ENCODE measurements at places on chromosomes 13 and 19.

DNA sequence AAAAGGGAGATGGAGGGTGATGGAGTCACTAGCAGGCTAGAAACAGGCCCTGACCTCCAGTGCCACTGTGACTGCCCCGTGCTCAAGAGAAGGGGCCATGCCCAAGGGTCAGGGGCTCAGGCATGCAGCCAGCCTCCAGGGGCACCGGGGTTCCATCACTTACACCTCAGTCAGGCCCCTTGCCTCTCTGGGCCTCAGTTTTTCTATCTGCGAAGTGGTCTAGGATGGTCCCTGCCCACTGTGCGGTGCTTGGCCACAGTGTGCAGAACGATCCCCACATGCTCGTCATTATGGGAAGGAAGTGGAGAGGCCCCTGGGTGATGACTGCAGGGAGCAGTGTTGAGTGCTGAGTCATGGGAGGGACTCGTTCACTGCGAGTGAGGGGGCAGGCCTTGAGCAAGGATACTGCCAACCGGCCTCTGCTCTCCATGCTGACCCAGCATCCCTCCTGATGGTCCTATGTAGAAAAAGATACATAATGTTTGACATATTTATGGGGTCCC lies 23.1 kb downstream of the TMED1 start:
- peak; percentile 60 for DNase-seq

GRCh38 chr13:46529216-46529919 lies 23.6 kb upstream of the LRCH1 start:
- no peak for DNase-seq

GRCh38 chr19:19538061-19538784 lies at the start of gene CILP2:
TSS of gene CILP2 (plus strand) at chr19:19538265. CDS start at chr19:19538350, 85 bp downstream.
- peak; percentile 49 for DNase-seq

- no peak for DNase-seq
Measured at GRCh38 chr13:82036602-82037001, 1695.7 kb upstream of the SPRY2 start.

- no peak for DNase-seq
Measured at GRCh38 chr13:23086968-23087623, 93.7 kb upstream of the SGCG start.

DNA sequence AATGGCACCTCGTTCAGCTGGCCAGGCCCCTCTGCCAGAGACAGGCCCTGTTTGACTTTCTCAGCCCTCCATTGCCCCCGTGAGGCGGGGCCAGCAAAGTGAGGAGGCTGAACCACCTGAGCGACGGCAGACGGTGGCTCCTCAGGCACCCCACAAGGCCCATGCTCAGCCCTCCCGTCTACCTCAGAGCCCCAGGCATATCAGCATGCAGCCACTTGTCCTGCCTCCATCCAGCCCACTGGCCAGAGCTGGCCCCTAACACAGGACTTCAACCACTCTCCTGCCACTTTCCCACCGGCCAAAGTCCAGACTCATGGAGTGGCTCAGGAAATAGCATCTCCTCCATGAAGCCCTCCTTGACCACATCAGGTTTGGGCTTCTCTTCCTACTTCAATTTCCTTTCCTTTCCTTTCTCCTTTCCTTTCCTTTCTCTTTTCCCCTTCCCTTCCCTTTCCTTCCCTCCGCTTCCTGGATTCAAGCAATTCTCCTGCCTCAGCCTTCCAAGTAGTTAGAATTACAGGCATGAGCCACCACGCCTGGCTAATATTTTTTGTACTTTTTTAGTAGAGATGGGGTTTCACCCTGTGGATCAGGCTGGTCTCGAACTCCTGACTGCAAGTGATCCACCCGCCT lies 9.3 kb downstream of the SLC7A10 start:
- no peak for DNase-seq

DNA sequence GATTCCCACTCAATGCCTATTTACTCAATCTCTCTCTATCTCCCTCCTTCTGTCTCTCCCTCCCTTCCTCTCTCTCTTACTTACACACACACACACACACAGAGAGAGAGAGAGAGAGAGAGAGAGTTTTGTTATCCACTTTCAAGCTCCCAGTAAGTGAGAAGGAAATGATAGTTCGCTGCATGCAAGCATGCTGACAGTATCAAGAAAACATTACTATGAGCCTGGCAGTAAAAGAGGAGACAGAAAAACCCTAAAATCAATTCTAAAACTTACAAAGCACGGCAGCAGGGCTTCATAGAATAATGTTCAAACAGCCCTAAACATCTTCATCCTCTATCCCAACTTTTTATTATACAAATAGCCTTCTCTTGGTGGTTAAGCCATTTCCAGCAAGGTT lies 171.9 kb downstream of the FOXO1 start:
- DNase-seq = peak; percentile 50

- DNase-seq = no peak
Measured at GRCh38 chr13:67943116-67943515, 713.0 kb upstream of the PCDH9 start.

DNA sequence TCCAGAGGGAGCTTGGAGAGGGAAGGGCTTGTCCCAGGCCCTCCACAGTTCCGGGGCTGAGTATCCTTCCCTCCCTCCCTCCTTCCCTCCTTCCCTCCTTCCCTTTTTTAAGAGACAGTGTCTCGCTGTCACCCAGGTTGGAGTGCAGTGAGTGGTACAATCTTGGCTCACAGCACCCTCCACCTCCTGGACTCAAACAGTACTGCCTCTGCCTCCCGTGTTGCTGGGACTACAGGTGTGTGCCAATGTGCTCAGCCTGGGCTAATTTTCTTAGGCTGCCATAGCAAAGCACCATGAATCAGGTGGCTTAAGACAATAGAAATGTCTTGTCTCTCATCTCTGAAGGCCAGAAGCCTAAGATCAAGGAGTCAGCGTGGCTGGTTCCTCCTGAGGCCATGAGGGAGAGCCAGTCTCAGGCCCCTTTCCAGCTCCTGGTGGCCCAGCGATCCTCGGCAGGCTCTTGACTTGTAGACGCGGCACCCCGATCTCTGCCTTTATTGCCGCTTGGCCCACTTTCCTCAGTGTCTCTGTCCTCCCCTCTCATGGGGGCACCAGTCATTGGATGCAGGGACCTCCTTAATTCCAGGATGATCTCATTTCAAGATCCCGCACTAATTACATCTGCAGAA lies 47.5 kb downstream of the CRTC1 start:
- DNase-seq = no peak

DNA sequence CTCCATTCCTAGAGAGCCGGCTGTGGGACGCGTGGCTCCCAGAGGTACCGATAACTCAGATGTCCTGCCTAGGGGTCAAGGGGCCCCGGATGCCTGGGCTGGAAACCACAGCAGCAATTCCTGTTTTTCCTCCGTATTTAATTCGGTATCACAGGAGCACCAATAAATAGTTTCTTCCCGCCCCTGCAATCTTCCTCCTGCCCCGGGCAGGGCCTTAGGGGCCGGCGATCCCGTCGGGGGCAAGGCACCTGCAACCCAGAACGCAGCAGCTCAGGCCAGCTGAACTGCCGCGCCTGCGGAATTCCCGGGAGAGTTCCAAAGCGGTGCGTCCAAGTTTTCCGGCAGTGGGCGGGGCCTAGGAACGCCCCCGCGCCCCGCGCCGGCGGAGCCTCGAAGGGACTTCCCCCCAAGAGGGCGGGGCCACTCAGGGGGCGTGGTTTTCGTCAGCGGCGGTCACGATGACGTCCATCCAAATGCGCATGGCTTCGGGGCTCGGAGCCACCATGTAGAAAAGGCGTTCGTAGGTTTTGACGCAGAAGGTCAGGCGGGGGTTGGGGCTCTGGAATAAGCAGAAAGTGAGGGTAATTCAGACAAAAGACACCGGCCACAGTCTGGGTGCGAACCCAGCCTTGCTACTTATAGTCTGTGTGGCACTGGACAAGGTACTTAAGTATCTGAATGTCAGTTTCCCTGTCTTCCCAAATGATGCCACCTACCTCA lies 9.7 kb upstream of the LYPD3 start:
- peak; percentile 94 for DNase-seq

- no peak for DNase-seq
Measured at GRCh38 chr13:46010148-46010547, 42.4 kb downstream of the ZC3H13 start.

DNA sequence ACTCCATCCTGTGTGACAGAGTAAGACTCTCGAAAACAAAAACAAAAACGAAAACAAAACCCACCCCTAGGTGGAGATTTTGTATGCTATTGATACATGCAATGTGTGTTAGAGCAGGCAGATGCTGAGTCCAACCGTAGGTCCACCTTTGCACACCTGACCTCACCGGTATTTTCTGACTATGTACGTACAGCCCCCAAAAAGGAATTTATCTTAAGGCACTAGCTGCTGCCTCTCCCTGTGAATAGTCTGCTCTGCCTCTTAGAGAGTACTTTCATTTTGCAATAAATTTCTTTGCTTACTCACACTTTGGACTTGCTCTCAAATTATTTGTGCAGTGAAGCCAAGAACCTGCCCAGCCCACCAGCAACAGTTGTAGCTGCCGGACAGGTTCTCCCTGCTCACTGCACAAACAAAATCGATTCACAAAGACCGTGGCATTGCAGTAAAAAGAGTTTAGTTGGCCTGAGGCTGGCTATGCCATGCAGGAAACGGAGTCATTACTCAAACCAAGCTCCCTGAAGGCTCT lies 8.2 kb upstream of the ZNF77 start:
- DNase-seq = no peak

- no peak for DNase-seq
Measured at GRCh38 chr19:47456721-47457474, 14.8 kb downstream of the SLC8A2 start.

DNA sequence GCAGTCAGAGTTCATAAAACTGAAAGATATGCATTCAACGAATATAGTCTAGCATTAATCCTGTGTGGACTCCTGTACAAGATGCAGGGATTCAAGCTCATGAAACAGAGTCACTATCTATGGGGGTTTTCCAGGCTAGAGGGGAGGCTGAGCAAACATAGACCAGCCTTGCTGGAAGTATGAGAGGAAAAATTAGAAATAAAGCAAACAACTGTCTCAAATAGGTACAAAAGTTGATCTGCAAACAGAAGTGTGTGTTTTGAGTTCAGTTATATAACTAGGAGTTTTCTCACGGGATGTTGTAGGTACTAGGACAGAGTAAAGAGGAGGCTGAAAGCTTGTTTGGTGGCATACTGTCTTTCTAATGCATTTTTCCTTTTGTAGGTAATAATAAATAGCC lies 8.5 kb upstream of the LGALS14 start:
- no peak for DNase-seq

DNA sequence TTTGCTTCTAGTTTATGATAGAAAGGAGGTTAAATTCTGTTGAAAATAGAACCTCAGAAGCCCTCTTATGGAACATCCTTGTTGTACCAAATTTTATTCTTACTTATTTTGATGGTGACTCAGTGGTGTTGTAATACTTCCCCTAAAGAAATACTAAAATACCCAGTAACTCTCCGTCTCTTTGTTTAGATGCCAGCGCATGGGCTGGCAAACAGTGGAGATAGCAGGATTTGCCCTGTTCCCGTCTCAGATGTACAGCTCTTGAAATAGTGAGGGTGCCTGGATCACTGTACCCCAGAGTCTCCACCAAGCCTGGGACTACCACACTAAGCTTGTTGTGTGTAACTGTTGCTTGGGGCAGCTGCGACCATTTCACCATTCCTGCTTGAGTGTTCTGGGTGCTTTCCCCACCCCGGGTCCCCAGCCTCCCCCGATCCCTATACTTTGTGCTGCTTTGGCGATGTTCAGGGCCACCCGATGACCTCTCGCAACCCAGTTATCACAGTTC lies 67.0 kb upstream of the TEX29 start:
- DNase-seq = no peak

DNA sequence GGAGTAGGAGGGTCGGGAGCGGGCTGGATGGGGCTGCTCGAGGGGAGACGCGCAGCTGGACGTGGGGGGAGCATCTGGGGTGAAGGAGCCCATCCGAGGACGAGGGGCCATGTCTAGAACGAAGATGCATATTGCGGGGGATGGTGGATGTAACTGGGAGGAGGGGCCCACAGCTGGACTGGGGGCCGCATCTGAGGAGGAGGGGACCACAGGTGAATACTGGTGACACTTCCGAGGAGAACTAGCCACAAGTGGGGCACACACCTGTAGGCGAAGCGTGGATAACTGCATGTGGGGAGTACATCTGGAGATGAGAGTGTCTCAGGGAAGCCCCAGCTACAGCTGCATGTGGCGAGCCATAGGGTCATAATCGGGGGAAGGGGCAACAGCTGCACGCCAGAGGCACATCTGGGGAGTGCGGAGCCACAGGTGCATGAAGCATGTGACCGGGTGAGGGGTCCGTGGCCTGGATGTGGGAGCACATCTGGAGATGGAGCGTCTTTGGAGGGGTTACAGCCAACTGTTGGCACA lies 402 bp downstream of the ZSWIM9 start:
- DNase-seq = no peak

- no peak for DNase-seq
Measured at GRCh38 chr13:79540504-79540903, 59.5 kb downstream of the NDFIP2 start.

DNA sequence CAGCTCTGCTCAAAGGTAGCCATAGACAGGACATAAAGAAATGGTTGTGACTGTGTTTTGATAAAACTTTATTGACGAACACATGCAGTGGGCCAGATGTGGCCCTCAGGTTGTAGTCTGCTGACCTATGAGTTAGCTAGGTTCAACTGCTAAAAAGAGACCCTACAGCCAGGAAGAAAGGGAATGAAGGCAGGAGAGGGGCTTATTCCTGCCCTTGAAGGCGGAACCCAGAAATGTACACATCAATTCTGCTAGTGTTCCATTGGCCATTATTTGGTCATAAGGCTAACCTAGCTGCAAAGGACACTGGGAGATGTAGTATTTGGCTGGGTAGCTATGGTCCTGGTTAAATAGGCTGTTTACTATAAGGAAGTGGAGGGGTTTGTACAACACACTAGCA lies 18.0 kb downstream of the APBA3 start:
- DNase-seq = no peak

GRCh38 chr13:75145927-75146326 lies 336.0 kb downstream of the TBC1D4 start:
- no peak for DNase-seq

DNA sequence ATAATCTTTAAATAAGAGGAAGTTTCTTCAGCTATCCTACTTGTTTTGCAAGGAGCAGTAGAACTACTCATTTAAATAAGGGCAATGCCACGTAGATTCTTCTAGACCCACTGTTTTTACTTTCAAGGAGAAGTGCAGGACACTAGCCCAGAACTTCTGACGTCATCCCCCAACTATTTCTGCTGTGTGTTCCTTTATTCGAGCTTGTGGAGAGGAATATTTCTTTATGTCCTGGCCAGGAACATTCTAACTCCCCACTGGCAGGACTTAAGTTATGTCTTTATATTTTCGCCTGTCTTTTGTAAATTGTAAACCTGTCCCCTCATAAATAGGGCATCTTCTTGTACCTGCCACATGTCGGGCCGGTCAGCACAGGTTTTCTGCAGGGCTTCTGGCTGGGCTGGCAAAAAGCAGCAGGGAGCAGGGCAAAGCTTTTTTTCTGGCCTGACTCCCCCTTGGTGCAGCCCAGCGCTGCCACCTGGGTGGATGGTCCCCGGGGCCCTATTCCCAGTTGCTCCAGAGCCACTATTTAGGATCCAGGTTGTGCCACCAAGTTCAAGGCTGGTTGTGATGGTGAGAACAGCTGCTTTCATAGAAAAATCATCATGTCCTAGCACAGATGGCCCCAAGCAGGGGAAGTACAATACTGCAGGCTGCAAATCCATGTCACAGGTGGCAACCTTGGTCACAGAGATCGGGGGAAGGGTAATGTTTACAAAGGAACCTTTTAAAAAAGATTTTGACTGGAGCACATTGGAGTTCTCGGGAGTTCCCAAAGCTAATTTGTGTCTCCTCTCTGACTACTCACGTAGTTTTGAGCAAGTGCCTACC lies 1.8 kb downstream of the MBNL2 start:
- DNase-seq = peak; percentile 35

GRCh38 chr19:10924597-10924996 lies 3.8 kb downstream of the YIPF2 start:
- no peak for DNase-seq
